ENCODE measurements at places on chromosomes 12 and 14.

GRCh38 chr12:42935756-42936155 lies 346.2 kb upstream of the PRICKLE1 start:
- DNase-seq: no peak

- DNase-seq: peak; percentile 52
These were observed 2.4 kb upstream of the NAB2 start for GRCh38 chr12:57086493-57087009.

DNA sequence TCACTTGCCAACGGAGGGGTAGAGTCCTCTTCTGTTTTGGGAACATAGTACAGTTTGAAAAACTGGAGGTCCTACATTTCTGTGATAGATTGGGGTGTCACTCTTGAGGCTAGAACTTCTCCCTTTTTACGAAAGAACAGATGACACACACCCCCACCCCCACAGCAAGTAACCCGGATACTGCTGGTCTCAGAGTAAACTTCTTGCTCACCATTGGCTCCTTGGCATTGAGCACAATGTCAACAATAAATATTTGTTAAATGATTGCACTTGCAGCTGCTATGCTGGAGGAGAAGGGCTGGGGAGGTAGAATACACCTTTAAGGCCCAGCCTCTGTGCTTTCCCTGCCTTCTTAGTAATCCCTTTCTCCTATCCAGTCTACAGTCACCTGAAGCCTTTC lies 149.8 kb downstream of the TGFB3 start:
- peak; percentile 35 for DNase-seq

DNA sequence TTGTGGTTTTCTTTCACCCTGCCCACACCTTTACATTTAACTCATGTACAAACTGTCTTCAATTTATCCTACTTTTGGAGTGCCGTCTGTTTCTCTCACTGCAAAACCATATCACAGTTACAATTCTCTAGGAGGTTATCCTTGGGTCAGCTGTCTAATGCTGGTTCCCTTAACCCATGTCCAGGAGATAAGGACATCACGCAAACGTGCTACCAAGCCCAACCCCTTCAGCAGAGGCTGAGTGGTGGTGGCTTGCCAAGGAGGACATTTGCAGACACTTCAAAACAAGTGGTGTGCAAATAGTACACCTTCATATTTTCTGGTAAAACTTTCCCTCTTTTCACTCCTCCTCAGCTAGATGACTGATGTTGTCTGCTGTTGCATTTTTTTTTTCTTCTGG lies 167.9 kb downstream of the PAX9 start:
- no peak for DNase-seq

DNA sequence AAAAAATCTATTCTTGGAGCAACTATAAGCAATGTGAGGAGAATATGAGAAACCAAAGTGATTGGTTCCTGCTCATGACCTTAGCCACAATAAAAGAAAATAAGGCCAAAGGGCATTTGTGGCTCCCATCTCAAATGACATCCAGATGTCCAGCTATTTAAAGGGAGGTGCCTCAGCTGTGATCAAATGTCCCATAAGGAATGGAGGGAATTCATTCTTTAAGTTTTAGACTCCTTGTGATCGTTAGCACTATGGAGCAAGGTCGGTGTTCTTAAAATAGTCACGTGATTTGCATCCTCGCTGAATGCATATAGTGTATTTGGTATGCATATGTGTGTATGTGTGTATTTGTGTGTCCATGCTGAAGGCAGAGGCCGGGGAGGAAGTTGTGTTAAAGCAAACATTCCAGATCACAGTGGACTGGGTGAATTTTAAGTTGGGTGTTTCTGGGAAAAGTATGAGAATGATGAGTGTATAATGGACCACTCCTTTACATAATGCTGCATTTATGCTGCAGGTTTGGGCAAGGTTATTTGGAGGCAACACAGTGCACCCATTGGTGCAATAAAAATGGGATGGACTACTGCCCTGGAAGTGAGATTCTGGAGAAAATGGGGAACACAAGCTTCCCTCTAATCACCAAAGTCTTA lies 5.6 kb upstream of the E2F7 start:
- DNase-seq: no peak

GRCh38 chr12:110533607-110534006 lies 31.5 kb downstream of the RAD9B start:
- DNase-seq: no peak

GRCh38 chr14:98751110-98751509 lies 520.9 kb downstream of the BCL11B start:
- no peak for DNase-seq

DNA sequence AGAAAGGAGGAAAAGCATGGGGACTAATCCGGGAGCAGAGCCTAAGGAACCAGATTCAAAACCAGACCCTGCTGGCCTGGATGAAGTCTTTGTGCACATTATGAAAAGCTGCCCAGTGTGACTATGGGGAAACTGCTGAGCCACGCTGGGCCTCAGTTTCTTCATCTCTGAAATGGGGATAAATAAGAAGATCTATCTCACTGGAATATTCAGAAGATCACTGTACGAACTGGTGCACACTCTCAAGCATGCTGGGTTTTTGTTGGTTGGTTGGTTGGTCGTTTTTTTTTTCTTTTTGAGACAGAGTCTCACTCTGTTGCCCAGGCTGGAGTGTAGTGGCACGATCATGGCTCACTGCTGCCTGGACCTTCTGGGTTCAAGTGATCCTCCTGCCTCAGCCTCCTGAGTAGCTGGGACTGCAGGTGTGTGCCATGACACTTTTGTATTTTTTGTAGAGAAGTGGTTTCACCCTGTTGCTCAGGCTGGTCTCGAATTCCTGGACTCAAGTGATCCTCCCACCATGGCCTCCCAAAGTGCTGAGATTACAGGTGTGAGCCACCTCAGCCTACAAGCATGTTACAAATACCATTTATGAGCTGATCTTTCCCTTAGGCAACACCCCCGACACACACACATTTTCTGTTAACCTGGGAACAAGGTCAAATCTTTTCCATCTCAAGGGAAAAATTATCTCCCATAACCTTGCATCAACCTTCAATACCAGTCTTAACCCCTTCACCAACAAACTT lies 33.4 kb upstream of the CORO1C start:
- DNase-seq: no peak

- no peak for DNase-seq
These were observed 53.0 kb downstream of the ARL6IP4 start for GRCh38 chr12:123033392-123034021.

GRCh38 chr14:104795781-104796686 lies 486 bp upstream of the AKT1 start:
- peak; percentile 86 for DNase-seq

- no peak for DNase-seq
These were observed 5.2 kb downstream of the OR4E1 start for GRCh38 chr14:21668377-21668776.

- DNase-seq: no peak
These were observed 787 bp downstream of the ACAD10 start for GRCh38 chr12:111686574-111687105.

DNA sequence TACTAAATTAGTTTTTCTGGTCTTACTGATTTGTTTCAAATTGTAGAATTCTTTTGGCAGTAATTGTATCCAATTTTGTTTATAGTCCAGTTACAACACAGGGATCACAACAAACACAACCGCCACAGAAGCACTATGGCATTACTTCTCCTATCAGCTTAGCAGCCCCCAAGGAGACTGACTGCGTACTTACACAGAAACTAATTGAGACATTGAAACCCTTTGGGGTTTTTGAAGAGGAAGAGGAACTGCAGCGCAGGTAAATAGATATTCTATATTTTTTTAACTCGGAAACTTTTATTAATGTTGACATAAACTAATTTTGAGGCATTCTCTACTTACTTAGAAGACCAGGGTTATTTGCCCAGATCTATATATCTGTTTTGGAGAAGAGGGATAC lies 17.8 kb downstream of the PAPOLA start:
- no peak for DNase-seq

- no peak for DNase-seq
These were observed 23.6 kb downstream of the SPTSSA start for GRCh38 chr14:34438438-34438837.

DNA sequence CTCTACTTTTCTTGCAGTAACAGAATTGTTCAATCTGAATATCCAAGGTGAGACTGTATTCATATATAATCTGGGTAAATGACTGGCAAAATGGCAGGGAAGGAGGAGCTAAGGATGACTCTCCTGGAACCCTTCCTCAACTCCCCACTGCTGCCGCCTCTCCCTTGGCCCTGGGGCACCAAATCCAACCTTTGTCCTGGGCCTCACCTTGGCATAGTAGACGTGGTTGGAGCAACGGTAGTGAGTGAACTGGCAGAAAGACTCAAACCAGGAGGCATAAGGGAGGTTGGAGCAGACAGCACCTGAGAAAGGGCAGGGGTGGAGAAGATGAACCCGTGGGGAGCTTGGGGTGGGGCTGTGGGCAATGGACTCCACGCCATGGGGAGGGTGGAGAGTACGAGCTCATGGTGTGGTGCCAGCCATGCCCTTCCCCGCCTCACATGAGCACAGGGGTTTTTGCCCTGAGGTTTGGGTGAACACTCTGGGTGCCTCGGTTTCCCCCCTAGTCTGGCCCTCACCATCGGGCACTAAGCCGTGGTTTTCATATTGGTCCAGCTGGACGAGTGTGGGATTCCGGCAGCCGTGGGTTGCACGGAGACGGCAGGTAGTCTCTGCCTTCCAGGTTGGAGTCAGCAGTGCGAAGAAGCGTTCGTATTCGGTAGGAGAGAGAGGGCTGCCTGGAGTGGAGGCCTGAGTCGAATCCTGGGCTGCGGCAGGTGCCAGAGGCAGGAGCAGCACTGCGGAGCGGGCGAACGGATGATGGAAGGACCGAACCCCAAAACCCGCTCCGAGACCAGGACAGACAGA lies 753 bp downstream of the ACRBP start:
- no peak for DNase-seq

DNA sequence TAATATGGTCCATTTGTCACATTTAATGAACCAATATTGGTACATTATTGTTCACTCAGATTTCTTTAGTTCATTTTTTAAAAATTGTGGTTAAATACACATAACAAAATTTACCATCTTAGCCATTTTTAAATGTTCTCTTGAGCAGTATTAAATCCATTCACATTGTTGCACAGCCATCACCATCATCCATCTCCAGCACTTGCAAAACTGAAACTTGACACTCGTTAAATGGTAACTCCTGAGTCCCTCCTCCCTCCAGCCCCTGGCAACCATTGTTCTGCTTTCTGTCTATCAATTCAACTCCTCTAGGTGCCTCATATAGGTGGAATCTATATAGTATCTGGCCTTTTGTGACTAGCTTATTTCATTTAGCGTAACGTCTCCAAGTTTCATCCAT lies 86.4 kb downstream of the ACACB start:
- DNase-seq: no peak

GRCh38 chr14:75607044-75607443 lies 28.6 kb downstream of the FLVCR2 start:
- DNase-seq: no peak

DNA sequence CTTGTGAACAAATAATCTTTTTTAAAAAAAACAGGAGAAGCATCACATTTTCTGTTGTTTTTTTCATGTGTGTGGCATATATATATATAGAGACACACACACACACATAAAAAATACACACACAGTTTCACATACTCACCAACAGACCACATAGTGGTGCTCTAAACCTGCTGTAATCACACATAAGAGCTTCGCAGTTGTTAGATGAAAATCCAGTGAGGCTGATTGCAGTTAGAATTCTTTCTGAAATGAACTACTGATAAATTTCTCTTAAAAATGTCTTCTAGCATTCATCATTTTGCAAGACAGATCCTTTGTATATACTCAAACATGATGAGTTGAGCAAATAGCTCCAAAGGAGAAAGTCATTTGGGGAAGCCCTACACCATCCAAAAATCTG lies 434.3 kb upstream of the STXBP6 start:
- DNase-seq: no peak

DNA sequence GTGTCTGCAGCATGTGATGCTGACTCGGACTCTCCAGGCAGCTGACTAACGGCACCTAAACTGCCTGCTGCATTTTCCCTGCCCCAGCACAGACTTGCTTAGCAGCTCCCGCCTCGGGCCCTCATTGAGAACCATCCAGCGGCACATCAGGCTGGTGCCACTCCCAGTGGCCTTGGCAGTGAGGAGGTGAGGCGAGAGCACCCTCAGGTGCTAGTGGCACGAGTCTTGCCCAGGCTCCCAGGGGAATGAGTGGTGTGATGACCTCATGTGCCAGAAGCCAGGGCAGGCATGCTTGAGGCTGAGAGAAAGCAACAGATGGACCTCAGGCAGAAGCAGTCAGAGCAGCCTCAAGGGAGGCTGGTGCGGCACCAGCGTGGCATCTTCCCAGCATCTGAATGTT lies 60.2 kb downstream of the PRKCH start:
- no peak for DNase-seq

- DNase-seq: peak; percentile 59
These were observed 204.3 kb downstream of the PPM1H start for GRCh38 chr12:62730649-62731048.

DNA sequence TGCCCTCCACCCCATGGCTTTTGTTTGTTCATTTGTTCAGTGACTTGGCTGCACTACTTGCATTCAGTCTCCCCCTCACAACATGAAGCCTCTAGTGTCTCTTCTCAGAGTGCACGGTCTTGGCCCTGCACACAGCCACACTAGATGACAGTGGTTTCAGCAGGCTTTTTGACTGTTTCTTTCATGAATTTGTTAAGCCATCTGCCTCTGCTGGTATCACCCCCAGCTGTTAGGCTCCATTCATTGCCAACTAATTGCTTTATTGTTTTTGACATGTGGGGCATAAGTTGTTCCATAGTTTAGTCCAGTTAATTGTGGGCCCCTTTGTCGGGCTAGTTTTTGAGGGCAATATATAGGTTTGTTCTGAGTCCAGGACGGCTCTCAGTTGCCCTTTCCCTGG lies 18.8 kb downstream of the OS9 start:
- no peak for DNase-seq

- DNase-seq: peak; percentile 42
These were observed 2.8 kb downstream of the TMEM179 start for GRCh38 chr14:104601786-104602185.

GRCh38 chr12:58804749-58805148 lies 115.6 kb downstream of the LRIG3 start:
- DNase-seq: no peak

DNA sequence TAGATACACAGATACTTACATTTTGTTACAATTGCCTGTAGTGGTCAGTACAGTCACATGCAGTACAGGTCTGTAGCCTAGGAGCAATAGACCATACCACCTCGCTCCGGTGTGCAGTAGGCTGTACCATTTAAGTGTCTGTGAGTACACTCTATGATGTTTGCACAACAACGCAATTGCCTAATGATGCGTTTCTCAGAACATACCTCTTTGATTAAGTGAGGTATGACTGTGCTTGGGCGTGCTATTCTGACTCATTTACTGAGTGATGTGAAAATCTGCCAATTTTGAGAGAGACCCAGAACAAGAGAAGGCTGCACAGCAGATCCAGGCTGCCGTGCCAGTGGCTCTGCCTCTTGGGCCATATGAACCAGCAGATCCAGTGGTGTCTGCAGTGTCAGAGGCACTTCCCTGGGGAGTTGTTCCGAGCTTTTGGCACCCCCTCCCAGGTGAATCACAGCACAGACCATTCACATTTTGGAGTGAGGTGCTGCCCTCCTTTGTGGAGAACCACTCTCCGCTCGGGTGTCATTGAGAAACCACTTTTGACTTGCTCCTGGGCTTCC lies 20.4 kb downstream of the DLK1 start:
- peak; percentile 91 for DNase-seq

Measured in AG08395 (cell line).